Fibroblast of villous mesenchyme (primary cell): ENCODE measurements at places on chromosomes 5 and 9.

DNA sequence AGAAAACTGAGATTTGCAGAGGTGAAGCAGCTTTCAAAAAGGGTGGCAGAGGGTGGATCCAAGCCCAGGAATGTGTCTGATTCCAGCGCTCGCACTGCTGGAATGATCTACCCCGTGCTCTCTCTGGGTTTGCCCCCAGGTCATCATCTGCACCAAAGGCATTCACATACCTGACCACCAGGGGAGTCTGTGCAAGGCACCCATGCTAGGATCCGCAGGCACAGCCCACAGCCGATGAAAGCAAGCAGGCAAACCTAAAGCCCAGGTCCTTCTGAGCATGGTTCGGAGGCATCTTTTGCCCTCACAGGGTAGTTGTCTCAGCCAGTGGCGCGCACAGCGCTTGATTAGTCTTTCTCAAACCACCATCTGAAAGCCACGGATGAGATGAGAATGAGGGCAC is 56.6 kb downstream of the TEK start:
- no peak for DNase-seq

DNA sequence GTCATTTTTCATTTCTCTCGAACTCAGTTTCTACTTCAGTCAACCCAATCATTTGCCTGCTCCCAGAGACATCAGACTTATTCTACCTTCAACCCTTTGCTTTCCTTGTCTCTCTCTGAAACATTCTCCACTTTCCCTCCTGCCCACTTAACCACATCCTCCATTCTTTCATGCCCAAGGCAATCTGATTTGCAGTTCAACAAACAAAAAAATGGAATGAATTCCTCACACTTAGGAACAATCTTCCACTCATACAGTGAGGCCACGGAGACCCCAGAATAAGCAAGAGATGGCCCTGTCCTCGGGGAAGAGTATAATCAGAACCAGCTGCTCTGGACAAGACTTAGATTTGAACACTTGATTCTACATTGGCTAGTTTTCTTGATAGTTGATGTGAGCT is 180.5 kb downstream of the RFK start:
- no peak for DNase-seq

GRCh38 chr9:134561427-134562145 is 80.0 kb upstream of the COL5A1 start:
- DNase-seq: no peak

- DNase-seq: no peak
These were observed 499.1 kb downstream of the DMAC1 start for GRCh38 chr9:7300484-7300883.

DNA sequence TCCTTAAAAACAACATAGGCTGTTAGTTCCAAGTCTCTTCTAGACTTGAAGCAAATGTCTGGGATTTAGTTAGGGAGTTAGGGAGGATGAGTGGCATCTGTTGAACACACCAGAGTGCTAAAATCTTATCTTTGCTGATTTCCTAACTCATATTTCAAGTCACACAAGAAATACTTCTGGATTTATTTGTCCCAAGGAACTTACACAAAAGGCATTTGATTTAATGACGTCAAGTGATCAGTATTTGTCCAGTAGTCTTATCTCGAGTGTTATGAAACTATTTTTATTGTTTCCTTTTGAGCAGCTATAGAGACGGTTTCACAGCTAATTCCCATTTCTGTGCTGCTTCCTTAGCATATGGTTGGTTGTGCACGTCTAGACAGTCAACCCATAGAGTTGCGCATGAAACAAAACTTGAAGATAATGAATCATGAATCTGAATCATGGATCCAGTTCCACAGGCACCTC is 140.5 kb upstream of the TUT7 start:
- peak; percentile 91 for DNase-seq

- peak; percentile 62 for DNase-seq
These were observed 16.9 kb downstream of the HMGXB3 start for GRCh38 chr5:150017226-150018005.

DNA sequence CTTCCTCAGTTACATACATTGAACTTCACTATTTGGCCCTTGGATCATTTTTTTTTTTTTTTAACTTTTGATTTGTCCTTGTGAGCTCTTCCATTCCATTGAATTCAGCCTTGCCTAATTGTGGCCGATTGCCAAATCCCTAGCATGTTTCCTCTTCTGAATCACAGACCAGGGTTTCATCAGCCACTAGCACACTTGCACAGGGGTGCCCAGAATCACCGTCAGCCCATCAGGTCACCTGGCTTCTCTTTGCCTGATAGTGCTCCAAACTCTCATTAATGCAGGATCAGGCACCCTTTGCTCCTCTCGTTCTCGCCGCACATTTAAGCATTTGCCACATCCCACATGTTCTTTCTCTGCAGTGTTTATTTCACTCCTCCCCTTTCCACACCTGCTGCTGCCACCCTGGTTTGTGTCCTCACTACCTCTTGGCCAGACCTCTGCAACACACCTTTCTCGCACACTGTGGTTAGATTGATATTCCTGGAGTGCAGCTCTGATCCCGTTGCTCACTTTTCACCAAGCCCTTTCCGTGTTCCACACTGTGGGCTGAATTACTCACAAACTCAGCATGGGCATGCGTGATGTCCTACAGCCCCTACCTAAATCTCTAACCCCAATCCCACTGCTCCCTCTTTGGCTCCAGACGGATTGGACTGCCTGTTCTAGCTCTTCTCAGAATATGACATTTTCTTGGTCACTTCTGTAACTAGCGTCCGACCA is 9.8 kb downstream of the PIK3R1 start:
- DNase-seq: peak; percentile 85

GRCh38 chr9:121322737-121323448 is 47.2 kb downstream of the STOM start:
- DNase-seq: no peak

- DNase-seq: no peak
These were observed 186.6 kb downstream of the SMC2 start for GRCh38 chr9:104280711-104281110.

DNA sequence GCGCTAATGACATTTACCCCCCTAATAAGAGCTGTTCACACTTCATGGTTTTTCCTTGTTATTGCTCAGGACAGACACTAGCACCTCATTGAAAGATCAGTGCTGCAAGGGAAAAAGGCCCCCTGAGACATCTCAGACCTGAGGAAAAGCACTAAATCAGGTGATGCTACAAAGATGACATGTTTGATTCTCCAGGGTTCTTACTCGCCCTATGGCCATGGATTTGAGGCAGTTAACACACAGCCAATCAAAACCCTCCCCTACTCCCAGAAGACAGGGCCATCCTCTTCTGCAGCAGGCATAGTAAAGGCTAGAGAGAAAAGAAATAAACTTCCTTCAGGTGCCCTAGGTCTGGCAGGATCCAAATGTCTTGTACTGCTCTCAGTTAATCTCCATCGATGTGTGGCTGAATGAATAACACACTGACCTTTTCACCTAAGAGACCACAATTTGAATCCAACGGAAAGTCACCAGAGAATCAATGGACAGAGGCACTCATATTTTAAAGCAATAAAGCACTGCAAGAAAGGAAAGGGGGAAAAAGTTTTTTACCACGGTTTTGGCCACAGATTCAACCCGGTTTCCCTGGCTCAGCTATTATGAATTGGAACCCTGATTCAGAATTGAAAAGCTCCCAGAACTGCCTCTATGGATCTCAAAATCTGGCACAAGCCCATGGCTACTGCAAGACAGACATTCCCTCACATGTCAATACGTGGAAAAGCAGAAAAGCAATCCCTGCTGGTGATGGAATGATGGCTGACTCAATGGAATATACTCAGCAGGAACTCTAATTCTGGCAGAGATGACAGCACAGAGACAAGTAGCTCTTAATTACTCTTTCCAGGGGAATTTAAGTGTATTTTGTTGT is 329.5 kb downstream of the BNC2 start:
- no peak for DNase-seq

- DNase-seq: no peak
These were observed 4.5 kb upstream of the LMX1B start for GRCh38 chr9:126609191-126609590.

- DNase-seq: no peak
These were observed 6.6 kb upstream of the ERBIN start for GRCh38 chr5:65919773-65920172.

- peak; percentile 22 for DNase-seq
These were observed 193.1 kb downstream of the SLC12A2 start for GRCh38 chr5:128276537-128277216.

DNA sequence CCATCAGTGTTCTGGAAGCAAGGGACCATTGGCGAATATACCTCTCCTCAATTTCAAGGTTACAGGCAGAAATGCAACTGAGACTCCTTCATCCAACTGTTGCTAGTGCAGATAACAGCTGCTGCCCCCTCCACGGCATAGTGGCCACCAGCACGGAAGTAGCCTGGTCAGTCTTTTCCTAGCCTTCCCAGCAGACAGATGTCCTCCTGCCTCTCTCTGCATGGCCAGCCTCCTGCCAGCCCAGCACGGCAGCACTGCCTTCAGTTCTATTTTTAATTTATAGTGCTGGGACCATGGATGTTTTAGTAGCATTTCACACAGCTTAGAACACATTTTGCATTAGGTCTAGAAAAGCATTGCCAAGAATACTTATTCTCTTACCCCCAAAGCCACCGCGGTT is 188.6 kb downstream of the CFAP90 start:
- no peak for DNase-seq

DNA sequence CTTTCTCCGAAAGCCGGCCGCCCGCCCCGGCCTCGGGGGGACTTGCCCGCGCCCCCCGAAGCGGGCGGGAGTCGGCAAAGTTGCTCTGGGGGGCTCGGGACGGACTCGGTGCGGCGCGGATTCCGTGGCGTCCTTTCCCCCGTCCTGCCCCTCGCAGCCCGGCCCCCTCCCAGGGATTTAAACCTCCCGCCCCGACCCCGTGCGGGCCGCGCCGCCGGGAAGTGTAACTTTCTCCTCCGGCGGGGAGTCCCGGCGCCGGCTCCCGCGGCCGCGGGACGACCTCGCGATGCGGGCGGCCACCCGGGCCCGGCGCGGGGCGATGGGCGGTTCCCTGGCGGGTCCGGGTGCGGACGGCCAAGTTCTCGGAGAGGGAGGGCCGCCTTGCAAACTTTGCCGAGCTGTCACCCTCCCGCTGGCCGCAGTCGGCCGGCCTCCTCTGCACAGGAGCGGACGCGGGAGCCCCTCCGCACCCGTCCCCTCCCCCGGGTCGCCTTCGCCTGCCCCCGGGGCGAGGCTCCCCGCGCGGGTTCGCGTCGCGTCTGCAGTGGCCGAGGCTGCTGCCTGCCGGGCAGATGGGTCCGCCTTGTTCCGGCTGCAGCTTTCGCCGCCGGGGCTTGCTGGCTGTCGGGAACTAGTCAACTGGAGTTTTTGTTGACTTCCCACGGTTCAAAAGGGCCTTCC is 732 bp downstream of the PBX3 start:
- DNase-seq: no peak

- no peak for DNase-seq
These were observed 18.8 kb downstream of the S1PR3 start for GRCh38 chr9:89010056-89010455.

- no peak for DNase-seq
These were observed 37.6 kb downstream of the NACC2 start for GRCh38 chr9:136057236-136058081.

- DNase-seq: peak; percentile 23
These were observed 69.3 kb downstream of the MLLT3 start for GRCh38 chr9:20552874-20553557.

- DNase-seq: no peak
These were observed 1.5 kb downstream of the CRHBP start for GRCh38 chr5:76954383-76954763.

- DNase-seq: peak; percentile 64
These were observed 51.7 kb downstream of the CPLANE1 start for GRCh38 chr5:37197340-37198050.

DNA sequence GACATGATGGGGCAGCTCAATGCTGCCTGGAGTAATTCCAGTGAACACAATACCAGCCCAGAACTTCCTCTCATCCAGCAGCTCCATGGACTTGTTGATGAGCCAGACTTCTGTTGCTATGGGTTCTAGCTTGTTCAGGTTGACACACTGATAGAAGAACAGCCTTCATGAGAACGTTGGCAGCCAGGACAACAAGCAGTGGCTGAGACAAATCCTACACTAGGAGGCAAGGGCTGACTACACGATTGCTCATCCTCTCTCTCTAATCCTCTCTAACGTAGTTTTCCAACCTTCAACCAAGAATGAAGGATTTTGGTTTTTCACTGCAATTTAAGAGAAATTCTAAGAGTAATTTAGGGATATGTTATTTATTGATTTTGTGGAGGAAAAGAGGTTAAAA is 67.8 kb downstream of the NIPSNAP3B start:
- no peak for DNase-seq

DNA sequence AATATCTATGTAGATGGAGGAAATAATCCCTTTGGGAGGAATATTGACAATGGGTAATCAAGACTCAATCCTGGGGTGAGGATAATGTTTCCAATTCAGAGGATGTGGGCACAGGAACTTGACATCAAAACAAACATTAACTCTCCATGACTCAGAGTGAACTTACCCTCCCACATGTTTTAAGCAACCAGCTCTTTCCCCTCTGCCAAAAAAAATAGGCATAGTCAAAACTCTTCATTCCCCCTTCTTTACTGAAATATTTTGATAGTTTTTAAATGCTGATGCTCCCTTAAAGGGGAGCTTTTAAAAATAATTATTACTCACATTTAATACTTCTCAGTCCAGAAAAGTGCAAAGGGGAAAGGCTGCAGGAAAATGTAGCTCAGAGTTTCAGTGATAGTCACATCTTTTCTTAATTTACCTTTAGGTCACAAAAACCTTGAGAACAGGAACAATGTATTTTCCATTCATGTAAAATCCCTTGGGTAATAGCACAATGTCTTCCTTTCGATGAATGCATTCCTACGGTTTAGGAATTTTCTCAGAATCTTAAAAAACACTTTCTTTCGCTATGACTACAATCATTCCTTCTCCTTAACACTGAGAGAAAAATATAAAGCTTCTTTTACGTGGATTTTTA is 298.4 kb upstream of the GRAMD2B start:
- peak; percentile 19 for DNase-seq

DNA sequence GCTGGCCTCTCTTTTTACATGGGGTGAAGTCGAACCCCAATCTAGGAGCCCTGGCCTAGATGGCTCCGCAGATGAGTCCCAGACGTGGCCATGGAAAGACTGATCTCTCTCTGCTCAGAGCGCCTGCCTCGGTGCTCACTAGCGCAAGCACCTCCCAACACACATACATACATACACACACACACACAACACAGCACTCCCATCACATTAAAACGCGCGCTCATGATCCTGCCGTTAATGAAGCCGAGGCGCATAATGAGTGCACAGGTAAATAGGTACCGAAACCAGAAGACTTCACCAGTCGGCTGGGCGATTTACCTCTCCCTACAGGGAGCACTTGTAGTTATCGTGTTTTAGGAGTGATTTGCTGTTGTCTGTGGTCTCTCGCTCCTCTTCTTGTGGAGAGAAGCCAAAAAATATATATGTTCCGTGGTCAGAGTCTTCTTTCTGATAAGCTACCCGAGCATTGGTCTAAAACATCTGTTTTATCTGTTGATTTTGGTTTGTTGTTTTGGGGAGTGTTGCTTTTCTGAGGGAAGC is 207.7 kb downstream of the MEF2C start:
- DNase-seq: no peak

- peak; percentile 98 for DNase-seq
These were observed 68.1 kb upstream of the ERCC6L2 start for GRCh38 chr9:95807326-95807947.

- no peak for DNase-seq
These were observed 130.2 kb downstream of the PCSK5 start for GRCh38 chr9:76020652-76021051.
